ENCODE measurements at places on chromosomes 3 and 15.
A peak's percentile ranks its signal among the peaks of the same experiment; 100 is the strongest.

DNA sequence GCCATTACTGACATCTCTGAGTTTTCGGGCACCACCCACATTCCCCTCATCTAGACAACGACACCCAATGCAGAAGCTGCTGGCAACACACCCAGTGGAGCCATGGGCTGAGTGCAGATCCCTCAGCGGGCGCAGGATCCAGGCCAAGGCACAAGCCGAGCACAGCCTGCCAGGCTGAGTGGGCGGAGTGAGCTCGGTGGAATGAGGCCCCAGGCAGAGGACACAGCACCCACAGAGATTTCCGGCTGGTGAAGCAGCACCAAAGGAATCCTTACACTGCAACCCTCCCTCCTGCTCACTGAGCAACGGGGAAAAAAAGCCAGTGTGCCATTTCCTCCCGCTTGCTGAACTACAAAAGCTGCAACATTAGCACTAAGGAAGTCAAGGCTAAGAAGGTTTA, 34.3 kb downstream of the ZMAT3 start:
- no peak for DNase-seq

- no peak for DNase-seq
Observed at GRCh38 chr15:60772395-60773120, 293.6 kb upstream of the ICE2 start.

GRCh38 chr3:18099611-18100010, 325.5 kb downstream of the SATB1 start:
- no peak for DNase-seq

- no peak for DNase-seq
Observed at GRCh38 chr15:29557171-29557570, 265.1 kb downstream of the TJP1 start.

DNA sequence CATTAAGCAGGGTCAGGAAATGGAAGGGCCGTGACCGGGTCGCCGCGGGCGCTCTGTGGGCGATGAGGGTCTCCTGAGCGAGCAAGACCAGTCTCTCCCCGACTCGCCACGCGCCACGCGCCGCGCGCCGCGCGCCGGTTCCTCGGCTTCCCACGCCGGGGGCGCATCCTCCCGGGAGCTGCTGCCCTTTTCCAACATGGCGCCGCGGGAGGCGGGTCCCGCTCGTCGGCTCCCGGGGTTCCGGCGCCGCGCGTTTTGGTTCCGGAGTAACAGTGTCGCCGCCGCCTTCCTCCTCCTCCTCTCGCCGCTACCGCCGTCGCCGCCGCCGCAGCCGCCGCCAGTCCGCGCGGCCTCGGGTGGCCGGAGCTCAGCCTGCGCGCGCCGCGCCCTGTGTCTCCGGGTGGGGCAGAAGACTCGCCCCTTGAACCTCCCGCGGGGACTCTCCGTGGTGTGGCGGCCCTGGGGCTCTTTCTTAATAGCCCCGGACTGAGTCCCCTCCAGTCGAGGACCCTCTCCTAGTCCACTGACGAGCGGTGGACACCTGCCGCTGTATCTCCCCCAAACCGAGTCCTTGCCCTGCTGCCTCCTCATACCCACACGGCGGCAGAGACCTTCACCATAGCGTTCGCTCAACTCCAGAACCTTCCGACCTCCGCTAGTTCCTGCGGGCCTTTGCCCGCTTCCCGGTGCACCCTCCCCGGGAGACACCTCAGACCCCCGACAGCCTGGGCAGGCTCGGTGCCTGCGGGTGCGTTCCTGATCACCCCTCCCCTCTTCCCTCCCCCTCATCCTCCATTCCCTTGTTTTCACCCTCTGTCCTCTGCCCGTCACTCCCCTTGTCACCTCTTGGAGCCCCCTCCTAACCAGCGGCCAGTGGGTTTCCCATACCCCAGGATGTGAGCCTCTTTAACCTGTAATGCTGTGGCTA, at the start of gene MAP2K5:
MAP2K5 (plus strand) TSS at position 284 of the 928 bp plus-strand sequence; CDS start at position 917, 633 bp downstream.
- peak; percentile 42 for DNase-seq

GRCh38 chr3:192916371-192917027, 1.2 kb downstream of the MB21D2 start:
- no peak for DNase-seq
